ENCODE measurements at places on chromosomes 1 and 21. TPM values are rescaled to one million over a fixed set of nuclear protein-coding genes. Genes with fewer than 3 reads are reported as not detected.

FCRL2 gene
- 0.19 TPM for total RNA-seq

MCOLN2 gene
- total RNA-seq, result 3.2 TPM

DNA sequence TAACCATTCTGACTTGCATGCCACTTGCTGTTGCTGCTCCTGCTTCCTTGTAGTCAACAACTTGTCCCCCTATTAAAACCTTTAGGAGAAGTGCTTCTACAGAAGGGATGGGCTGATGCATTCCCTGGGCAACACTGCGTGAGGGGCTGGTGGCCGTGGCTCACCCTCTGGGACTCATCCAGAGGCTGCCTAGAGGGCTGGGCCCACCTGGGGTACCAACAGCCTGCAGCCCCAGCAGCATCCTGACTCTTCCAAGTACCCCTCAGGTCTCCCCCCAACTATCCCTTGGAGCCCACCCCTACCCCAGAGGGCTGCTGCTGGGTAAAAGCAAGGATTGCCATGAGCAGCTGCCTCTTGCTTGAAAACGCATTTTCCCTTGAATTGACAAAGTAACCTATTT lies 34.7 kb upstream of the LHX4 start:
- H3K27ac ChIP-seq, result no peak overlapping the region
- H3K4me1 ChIP-seq, result no peaks in the 10 kb centered on the region
- no peaks in the 10 kb centered on the region for H3K36me3 ChIP-seq
- DNase-seq, result no peak
- H3K4me3 ChIP-seq, result no peak overlapping the region

GRCh38 chr1:32357614-32358013 lies 4.7 kb downstream of the FAM229A start:
- H3K27me3 ChIP-seq, result no peaks in the 10 kb centered on the region
- H3K4me1 ChIP-seq, result peaks cover 58% of the 10 kb centered on the region
- no peak overlapping the region for H3K4me3 ChIP-seq
- no peak for DNase-seq

OR6N1 gene
- not detected for total RNA-seq

- H3K27ac ChIP-seq, result no peak overlapping the region
- no peaks in the 10 kb centered on the region for H3K27me3 ChIP-seq
- peaks cover 21% of the 10 kb centered on the region for H3K4me1 ChIP-seq
- DNase-seq, result no peak
- H3K4me3 ChIP-seq, result no peak overlapping the region
- H3K36me3 ChIP-seq, result no peaks in the 10 kb centered on the region
Measured at GRCh38 chr1:208033236-208033635, 122.3 kb upstream of the CD34 start.

TIAM1 gene
- total RNA-seq, result 34.6 TPM

DNA sequence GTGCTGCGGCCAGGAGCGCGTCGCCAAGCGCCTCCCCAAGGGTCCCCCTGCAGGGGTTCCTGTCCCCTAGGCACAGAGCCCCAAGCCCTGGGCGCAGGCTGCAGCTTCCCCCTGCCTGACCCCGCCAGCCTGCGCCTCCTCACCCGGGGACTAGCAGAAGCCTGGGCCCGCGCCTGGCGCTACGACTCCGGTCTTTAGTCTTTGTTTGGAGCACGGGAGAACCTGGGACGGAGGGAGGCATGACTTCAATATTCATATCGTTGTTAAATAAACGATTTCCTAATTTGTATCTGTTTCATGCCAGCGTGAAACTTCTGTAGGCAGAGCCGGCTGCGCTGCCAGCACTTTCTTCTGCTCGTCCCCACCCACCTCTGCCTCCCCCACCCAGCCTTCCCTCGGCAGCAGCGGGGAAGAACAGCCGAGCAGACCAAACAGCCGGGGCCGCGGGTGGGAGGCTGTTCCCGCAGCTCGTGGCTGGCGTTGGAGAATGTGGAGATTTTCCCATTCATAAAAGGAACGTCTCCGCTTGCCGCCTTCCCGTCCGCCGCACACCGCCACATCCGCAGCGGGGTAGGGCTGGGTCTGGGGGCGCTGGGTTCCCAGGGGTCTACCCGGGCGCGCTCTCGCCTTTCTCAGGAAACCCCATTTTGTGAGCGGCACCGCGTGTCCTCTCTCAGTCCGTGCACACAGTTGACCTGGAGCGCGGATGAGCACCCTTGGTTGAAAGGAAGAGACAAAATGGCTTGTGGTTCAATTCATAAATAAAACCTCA lies 777 bp upstream of the TRIM67 start:
- peak overlapping the region; percentile 18 for H3K4me3 ChIP-seq
- H3K27me3 ChIP-seq, result no peaks in the 10 kb centered on the region
- no peaks in the 10 kb centered on the region for H3K36me3 ChIP-seq
- no peak overlapping the region for H3K27ac ChIP-seq

DNA sequence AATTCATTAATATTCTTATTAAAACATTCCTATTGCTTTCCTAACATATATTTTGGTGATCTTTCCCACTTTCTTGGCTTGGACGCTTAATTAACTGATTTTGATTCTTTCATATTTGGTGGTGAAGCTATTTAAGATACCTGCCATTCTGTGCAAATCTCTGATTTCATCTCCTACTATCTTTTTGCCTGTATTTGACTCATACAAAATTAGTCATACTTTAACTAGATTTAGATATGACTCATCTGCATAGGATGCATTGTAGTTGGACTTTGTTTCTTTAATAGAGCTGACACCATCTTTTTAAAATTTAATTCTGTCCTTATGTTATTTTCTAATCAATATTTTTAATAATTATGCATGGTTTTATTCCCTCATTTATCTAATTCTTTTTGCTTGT lies 93.8 kb upstream of the PLPPR4 start:
- H3K27me3 ChIP-seq, result no peaks in the 10 kb centered on the region
- no peak for DNase-seq
- H3K36me3 ChIP-seq, result no peaks in the 10 kb centered on the region
- H3K4me1 ChIP-seq, result peaks cover 4% of the 10 kb centered on the region

DNA sequence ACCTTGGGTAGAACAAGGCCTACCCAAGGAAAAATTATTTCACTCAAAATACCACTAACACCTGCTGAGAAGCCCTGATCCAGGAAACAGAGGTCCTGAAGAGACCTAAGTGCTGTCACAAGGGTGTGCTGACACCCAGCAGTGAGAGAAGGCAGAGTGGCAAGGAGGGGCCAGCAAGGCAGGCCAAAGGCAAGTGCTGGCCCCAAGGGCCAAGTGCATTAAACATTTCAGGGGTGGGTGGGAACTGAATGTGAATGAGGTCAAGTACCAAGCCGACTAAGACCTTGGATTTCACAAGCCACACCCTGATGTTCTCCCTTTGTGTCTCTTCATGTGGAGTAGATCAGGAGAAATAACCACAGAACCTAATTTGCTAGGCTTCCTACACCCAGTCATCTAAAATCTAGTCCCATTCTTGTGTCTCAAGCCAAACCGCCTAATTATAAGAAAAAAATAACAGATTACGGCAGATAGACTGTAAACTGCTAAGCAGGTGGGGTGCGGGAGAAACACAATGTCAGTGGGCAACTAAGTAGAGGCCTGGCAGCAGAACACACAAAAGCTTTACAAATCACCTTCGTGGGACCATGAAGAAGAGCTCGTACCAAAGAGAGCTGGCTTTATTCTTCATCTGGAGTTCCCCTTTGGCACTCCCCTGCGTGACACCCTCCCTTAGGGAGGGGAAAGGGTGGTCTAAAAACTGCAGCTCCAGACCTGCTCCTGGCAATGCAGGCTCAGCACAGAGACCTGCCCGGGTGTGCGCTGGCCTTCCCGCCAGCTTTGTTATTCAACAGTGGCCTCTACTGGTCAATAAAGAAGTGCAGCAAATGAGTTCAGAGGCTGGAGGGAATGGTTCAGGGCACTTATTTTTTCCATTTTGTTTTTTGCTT lies 8.7 kb downstream of the UBE2G2 start:
- peak; percentile 59 for DNase-seq
- no peak overlapping the region for H3K4me3 ChIP-seq
- no peaks in the 10 kb centered on the region for H3K27me3 ChIP-seq
- no peaks in the 10 kb centered on the region for H3K36me3 ChIP-seq
- no peaks in the 10 kb centered on the region for H3K4me1 ChIP-seq

GRCh38 chr1:197915862-197916499 lies 1.2 kb upstream of the LHX9 start:
- no peaks in the 10 kb centered on the region for H3K27me3 ChIP-seq
- H3K4me1 ChIP-seq, result peaks cover 4% of the 10 kb centered on the region
- peak; percentile 82 for DNase-seq
- H3K36me3 ChIP-seq, result no peaks in the 10 kb centered on the region
- H3K4me3 ChIP-seq, result peak overlapping the region; percentile 43

DNA sequence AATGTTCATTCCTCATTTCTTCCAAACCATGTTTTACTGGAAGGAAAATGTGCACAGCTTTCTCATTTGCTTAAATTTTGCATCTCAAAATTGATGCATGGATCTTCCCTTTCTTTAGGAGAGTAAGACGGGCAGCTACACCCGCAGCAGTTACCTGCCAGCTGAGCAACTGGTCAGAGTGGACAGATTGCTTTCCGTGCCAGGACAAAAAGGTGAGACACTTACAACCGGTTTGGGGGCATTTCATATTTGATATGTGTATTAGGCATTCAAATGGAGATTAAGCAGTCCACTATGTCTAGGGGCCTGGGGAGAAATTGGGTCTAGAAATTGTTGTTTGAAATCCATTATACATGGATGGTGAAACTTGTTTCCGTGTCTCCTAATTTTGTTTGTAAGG lies 12.9 kb downstream of the C8A start:
- H3K4me1 ChIP-seq, result no peaks in the 10 kb centered on the region
- DNase-seq, result no peak
- no peaks in the 10 kb centered on the region for H3K27me3 ChIP-seq
- H3K27ac ChIP-seq, result no peak overlapping the region
